Aortic smooth muscle cell (primary cell): ENCODE measurements at places on chromosomes 5 and 9. TPM values are rescaled to one million over a fixed set of nuclear protein-coding genes. Genes with fewer than 3 reads are reported as not detected.

The GMCL2 gene
- not detected in 2 replicates for total RNA-seq

The WASHC1 gene
- 3.4 and 4.2 TPM in 2 replicates for total RNA-seq

The STK32A gene
- 3.4 and 5.5 TPM in 2 replicates for total RNA-seq

The SPINK4 gene
- not detected in 2 replicates for total RNA-seq

The FBP1 gene
- not detected in 2 replicates for total RNA-seq

The COL5A1 gene
- 74.9 and 124 TPM in 2 replicates for total RNA-seq
